ENCODE measurements at places on chromosomes 12 and 14.

DNA sequence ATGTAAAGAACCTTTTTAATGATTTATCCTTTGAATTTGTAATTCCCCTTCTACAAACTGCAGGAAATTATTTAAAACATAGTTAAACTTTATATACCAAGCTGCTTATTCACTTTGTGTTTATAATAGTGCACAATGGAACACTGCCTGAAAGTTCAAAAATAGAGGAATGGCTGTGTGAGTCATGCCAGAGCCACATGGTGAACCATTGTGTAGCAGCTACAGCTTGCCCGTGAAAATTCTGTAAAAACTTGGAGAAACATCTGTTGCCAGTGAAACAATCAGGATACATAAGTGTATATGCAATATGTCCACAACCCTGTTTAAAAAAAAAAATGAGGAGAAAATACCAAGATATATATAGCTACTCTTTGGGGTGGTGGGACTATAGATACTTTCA is 59.5 kb downstream of the VEZT start:
- DNase-seq: no peak

- no peak for DNase-seq
These were observed 23.6 kb upstream of the C12orf76 start for GRCh38 chr12:110071967-110072366.

GRCh38 chr12:80659512-80660063 is 47.8 kb upstream of the MYF6 start:
- no peak for DNase-seq

- DNase-seq: no peak
These were observed 6.4 kb downstream of the TMEM106C start for GRCh38 chr12:47969845-47970244.

GRCh38 chr12:113184900-113185179 is 438 bp downstream of the DDX54 start:
- DNase-seq: peak; percentile 86

GRCh38 chr14:39085933-39086332 is 17.1 kb downstream of the SEC23A start:
- no peak for DNase-seq

DNA sequence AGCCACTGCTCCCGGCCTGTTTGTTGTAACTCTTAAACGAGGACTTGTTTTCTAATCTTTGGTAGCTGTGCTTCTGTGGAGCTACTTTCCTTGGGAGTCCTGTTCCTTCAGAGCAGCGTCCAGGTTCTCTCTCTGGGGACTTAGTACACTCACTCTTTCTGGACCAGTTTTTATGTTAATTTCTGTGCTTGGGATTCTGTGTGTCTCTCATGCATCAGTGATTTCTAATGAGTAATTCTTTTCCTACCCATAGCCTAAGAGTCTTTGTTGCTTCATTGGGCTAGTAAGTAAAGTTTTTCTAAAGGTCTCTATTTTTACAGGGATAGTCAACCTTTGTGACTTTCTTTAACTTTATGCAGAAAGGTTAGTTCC is 289.3 kb downstream of the FBXL14 start:
- DNase-seq: no peak

- no peak for DNase-seq
These were observed 233.3 kb upstream of the DAAM1 start for GRCh38 chr14:58954901-58955861.

- DNase-seq: no peak
These were observed 27.2 kb downstream of the TSPAN8 start for GRCh38 chr12:71130521-71131069.

DNA sequence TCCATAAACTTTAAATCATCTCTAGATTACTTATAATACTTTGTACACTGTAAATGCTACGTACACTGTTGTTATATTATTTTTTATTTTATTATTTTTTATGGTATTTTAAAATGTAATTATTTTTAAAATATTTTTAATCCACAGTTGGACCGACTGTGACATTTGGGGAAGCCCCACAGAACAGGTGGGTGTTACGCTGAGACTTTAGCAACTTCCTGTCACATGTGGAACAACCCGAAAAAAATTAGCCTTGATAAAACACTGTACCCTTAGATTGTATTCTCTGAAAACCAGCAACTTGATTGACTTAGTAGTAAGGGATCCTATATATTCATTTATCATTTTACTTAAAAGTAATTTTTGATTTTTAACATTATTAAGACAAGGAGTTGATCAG is 1755.7 kb upstream of the SEL1L start:
- DNase-seq: no peak

DNA sequence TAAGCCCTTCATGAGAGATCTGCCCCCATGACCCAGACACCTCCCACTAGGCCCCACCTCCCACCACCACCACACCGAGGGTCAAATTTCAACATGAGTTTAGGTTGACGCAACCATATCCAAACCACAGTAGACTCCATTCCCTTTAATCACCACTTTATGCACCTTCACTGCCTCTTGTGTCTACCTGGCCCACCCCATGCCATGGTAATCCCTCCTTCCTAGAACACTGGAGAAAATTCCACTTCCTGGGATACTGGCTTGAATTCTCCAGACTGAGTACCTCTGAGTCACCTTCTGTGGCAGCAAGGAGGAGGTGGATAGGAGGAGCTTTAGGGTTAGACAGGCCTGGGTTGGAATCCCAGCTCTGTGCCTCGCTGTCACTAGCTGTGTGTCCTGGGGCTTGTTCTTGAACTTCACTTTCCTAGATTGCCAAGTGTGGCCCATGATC is 26.1 kb upstream of the CIPC start:
- no peak for DNase-seq

- no peak for DNase-seq
These were observed 30.8 kb downstream of the NCOR2 start for GRCh38 chr12:124536641-124537040.

GRCh38 chr12:53862831-53863230 is 75.8 kb upstream of the HOXC13 start:
- no peak for DNase-seq

GRCh38 chr12:102759466-102759865 is 157.6 kb downstream of the PAH start:
- no peak for DNase-seq

DNA sequence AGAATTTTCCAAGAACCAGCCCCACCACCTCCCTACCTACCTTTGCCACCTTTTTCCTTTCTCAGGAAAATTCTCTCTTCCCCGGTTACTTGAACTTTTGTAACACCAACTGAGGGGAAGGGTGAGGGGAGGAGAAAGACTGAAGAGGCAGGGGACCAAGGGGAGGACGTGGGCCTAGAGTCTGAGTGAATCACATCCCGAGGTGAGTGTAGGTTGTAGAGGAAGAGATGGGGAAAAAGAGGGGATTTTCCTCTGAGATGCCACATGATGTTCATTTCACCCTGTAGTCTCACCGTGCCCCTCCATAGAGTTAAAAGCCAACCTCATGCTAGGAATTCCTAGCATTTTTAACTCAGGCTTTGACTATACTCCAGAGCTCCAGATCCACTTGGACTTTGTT is 311.8 kb downstream of the RPAP3 start:
- DNase-seq: no peak

DNA sequence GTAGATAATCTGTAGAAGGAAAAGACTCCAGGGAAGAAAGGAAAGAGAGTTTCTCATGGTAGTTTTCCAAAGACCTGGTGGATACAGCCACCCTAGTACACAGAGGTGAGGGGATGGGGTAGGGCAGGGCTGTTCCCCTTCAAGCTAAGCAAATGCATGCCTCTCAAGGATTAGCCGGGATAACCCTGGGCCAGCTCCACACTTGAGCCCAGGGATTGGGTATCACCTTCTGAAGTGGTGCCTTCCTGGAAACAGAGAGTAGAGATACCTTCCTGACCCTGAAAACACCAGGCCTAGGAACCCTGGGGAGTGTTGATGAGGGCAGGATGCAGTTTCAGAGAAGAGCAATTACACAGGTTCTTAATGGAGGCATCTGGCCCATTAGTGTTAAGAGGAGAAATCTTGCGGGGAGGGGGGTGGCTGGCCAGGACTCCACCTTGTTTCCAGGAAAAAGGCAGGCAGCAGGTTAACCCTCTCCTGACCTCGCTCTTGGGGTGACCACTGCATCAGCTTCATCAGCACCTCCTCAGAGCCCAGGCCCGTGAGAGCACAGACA is 106.9 kb upstream of the TMEM233 start:
- DNase-seq: no peak

DNA sequence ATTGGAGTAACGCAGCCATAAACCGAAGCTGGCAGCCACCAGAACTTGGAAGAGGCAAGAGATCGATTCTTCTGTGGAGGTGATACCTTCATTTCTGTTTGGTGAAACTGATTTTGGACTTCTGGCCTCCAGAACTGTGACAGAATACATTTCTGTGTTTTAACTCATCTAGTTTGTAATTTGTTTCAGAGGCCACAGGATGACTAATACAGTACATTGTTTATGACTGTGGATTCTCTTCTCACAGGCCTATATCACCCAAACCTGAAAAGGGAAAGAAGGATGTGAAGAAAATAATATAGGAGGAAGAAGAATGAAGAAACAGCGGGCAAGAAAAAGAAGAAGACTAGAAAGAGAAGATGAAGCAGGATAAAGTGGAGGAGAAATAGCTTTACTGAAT is 263.8 kb upstream of the DIO2 start:
- no peak for DNase-seq

DNA sequence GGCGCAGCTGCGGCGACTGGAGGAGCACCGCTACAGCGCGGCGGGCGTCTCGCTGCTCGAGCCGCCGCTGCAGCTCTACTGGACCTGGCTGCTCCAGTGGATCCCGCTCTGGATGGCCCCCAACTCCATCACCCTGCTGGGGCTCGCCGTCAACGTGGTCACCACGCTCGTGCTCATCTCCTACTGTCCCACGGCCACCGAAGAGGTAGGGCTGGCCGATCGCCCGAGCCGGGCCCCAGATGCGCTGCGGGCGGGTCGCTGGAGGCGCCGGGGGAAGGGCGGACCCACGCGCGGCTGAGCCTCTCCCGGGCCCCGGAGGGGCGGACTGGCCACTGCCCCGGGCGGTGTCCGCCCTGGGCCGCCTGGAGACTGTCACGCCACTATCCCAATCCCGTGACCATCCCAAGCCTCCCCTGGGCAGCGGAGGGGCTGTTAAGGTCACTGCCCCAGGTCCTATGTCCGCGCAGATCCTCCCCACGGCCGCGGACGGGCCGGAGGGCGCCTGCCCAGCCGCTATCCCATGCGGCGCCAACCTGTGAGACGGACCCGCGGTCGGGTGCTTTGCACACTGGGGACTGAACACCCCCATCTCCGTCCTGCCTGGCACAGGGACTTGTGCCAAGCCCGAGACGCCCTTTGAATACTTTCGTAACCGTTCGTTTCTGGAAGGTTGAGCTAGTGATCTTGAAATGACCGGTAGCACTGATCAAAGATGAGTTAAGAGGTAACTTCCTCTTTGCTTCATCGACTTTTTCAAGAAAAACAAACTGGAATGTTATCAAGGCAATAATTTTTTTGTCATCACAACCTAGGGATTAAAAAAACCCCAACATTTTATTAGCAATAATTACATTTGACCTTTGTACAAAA is 725 bp downstream of the CHPT1 start:
- DNase-seq: peak; percentile 5

DNA sequence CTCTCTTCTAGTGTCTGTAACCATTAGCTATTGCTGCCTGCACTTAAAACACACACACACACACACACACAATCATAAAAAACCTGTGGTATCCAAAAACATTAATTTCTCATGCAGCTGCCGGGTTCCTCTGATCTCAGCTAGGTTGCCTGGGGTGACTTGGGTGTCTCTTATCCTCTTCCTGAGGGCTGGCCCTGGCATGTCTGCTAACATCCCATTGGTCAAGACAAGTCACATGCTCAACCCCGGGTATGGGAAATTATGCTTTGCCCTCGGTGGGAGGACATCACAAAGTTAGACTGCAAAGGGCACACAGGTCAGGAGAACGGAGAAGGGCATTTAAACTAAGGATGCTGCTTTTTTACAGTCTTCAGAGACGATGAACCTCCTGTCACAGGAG is 55.7 kb downstream of the TRPV4 start:
- peak; percentile 15 for DNase-seq

GRCh38 chr12:129696926-129697325 is 206.9 kb downstream of the TMEM132D start:
- DNase-seq: no peak

- peak; percentile 73 for DNase-seq
These were observed 558 bp downstream of the KLHDC2 start for GRCh38 chr14:49768301-49769121.

DNA sequence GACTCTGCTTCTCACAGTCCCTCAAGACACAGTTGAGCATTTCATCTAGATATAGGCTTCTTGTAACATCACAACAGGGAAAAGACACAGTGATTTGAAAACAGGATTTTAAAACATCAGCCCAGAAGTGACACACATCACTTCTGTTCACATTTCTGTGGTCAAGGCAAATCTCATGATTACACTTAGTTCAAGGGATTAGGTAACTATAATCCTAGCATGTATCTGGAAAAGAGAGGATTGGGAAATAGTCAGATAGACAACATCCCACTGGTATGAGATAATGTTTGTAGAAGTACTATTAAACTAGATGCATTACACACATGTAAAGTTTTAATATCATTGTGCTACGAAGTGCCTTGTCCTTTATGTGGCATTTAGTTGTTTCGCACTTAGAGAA is 252.6 kb upstream of the PRKD1 start:
- DNase-seq: no peak

- DNase-seq: no peak
These were observed 5.2 kb downstream of the AVIL start for GRCh38 chr12:57813111-57813970.

GRCh38 chr12:29050503-29050902 is 98.6 kb upstream of the FAR2 start:
- DNase-seq: no peak

DNA sequence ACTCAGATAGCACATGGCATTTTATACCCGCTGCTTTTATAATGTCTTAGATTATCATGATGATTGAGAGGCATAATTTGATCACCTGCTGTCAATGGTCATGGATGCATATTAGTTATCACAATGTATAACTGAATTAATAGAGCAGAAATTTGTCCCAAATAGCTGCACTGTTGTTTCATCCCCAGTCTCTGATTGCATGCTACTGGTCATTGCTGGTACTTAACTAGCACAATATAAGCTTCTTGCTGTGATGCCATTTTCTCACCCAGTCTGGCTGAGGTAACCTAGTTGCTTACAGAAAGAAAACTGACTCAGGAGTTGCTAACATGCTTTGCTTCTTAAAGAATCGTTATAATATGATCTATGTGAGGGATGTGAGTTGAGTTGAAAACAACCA is 76.8 kb upstream of the PLEKHA5 start:
- no peak for DNase-seq

DNA sequence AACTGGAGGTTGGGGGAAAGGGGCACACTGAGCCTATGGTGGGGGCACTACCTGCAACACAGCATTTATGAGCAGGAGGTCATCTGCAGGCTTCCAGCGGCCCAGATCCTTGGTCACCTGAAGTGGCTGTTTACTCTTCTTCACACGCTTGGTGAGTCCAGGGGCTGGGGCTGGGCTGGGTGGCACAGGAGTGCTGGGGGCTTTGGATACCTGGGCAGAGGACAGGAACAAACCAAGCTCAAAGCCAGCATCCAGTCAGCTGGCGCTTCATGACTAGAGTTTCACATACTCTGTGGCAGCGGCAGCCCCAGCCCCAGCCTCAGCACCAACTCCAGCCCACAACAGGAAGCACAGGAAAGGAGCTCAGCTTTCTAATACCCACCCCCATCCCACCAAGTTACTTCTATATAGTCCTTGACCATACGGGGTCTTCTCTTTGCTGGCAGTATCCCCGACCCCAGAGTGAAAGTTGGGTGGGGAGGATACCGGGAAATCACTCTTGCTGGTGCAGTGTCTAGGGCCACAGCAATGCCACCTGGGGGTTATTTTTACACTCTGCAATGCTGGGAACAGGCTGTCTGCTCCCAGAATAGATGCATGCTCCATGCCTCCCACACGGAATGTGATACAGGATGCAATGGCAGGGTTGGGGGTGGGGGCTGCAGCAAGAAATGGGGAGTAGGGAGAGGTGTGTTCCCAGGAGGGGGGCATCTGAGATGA is 3.1 kb downstream of the MCRS1 start:
- no peak for DNase-seq

All from stimulated activated CD4-positive, alpha-beta T cell treated with anti-CD3 and anti-CD28 coated beads, Interleukin-4, amount 100 ng/mL, for 1 hour (primary cell).